ENCODE measurements at places on chromosomes 11 and 22.

- DNase-seq, result no peak
Measured at GRCh38 chr11:69111624-69112542, 43.9 kb upstream of the SMIM38 start.

- no peak for DNase-seq
Measured at GRCh38 chr11:130737041-130737830, 179.0 kb downstream of the SNX19 start.

- DNase-seq, result peak; percentile 52
Measured at GRCh38 chr22:25478528-25478927, 85.9 kb upstream of the GRK3 start.

DNA sequence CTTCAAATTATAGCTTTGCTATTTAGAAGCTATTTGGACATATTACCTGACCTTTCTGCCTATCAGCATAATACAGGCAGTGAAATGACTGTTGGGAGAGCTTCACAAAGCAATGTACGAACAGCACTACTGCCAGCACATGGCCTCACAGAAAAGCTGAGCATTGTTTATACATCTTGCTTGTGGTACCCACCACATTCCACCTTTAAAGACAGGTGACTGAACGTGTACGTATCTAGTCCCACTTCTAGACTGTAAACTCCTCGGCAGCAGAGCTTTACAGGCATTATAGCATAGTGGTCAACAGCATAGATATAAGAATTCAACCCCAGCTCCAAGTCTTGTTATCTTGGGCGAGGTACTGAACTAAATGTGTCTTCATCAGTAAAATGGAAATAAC, 1.6 kb downstream of the JOSD1 start:
- no peak for DNase-seq

DNA sequence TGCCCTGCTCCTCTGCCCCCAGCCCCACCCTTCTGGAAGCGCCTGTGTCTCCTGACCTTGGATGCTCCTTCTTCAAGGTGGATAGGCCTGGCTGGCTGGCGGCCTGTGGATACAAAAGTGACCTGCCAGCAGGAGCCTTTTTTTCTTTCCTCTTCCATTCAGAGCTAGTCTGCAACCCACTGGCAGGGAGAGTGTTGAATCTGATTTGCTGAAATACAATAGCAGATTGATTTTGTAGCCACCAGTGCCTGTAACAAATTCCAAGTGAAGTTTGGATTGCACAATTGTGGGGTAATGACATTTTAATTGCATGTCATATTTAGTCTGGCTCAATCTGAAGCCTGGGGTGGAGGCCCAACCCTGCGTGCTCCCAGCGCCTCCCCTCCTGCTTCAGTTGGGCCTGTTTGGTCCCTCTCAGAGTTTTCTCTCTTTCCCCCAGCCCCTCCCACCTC, 97.2 kb downstream of the GRIK4 start:
- no peak for DNase-seq

DNA sequence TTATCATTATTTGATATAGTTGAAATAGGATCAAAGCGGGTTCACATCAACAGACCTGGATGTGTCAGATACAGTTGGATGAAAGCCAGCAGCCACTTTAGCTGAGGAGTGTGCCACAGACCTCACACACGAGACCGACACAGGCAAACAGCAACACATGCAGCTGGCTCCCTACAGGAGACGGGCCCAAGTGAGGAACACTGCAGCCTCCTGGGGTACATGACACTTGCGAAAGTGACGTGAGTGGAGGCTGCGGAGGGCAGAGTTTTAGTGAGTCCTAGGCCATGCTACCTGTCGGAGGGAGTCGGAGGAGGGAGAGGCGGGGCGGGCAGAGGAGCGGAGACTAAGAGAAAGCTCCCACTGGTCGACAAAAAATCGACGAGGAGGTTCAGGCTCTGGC, 100.9 kb upstream of the BID start:
- DNase-seq, result no peak

DNA sequence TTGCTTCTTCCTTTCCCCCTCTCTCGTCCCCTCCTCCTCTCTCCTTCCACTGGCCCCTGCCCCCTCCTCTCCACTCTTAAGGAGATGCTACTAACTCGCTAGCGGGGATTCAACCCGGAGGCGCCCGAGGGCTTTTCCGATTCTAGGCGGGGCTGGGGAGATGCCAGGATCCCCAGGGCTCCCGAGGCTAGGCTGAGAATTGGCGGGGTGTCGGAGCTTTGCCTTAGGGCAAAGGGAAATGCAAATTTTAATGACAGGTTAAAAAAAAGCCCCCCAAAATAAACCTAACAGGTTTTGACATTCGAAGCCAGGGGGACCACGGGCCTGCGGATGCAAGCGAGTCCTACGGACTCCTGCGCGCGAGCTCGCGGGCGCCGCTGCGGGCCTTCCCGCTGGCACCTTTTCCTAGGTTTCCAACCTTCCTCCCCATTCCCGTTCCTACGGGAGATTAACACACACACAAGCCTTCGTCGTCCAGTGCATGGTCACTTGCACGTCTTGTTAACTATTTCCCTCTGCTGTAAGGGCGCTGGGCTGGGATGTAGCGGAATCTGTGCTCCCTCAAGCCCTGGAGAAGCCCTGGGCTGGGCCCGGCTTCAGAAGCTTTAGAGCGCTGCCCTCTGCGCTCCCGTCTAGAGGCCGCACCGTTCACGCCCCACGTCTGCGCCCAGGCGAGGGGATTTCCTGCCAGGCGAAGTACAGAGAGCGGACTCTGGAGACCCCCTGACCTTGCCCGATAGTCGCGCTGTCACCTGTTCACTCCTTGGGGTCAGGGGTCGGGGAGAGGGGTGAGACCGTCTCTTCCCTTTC, 729 bp upstream of the ALX4 start:
- DNase-seq, result peak; percentile 47

DNA sequence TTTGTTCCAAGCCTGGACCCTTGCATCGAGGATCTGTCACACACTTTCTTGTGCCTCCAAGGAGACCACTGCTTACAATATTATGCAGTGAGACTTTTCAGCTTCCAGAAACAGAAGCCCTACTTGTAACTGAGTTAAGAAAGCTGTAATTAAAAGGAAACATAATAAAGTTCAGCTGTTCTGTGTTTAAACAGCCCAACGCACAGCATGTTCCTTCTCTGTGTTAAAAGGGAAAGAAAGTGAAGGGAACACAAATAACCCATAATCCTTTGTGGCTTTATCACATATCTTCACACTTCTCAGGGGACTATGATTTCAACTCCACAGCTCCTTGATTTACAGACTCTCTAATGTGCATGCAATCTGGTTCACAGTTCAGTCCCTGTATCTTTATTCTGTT, 200.3 kb upstream of the MTNR1B start:
- no peak for DNase-seq

DNA sequence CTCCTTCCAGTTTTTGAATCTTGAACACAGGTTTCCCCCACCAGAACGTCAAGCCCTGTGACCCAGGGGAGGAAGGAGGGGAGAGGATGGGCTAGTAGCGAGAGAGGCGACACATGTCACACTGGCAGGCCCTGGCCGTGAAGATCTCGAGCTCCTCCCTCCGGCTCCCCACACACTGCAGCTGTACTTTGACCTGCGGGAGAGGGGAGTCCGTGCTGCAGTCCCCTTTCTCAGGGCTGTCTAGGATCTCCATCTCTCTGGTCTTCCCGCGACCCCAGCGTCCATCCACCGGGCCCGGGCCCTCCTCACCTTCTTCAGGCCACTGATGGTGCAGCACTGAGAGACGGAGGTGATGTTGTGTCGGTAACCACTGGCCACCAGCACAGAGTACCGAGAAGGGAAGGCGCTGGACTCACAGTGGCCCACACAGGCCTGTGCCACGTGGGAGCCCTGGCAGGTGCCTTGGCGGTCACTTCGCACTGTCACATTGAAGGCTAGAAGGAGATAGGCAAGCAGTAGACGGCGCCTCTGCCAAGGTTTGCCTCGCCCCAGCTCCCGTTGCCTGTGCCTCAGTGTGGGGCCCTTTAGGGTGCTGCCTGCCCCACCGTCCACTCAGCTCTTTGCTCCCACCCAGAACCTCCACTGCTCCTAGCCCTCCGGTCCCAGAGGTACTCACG, 873 bp downstream of the GPHA2 start:
- DNase-seq, result peak; percentile 25

Data from cerebellar cortex (tissue), 1 donor.